Nasal cavity respiratory epithelium epithelial cell of viscerocranial mucosa (primary cell): ENCODE measurements at places on chromosomes 5 and 9. TPM values are rescaled to one million over a fixed set of nuclear protein-coding genes. Genes with fewer than 3 reads are reported as not detected.

The TICAM2 gene
- under 0.01 and 0.50 TPM in 2 replicates for total RNA-seq

The RIC1 gene
- 32.8 and 47.5 TPM in 2 replicates for total RNA-seq

The TRAF1 gene
- total RNA-seq, result 1.0 and 2.3 TPM in 2 replicates

The PCBD2 gene
- 7.3 and 7.5 TPM in 2 replicates for total RNA-seq

The SPEF2 gene
- 1.0 and 2.3 TPM in 2 replicates for total RNA-seq

The JAKMIP2 gene
- not detected in 2 replicates for total RNA-seq

The PCDHB13 gene
- total RNA-seq, result under 0.01 and 0.64 TPM in 2 replicates

The NPR2 gene
- total RNA-seq, result 4.1 and 15.9 TPM in 2 replicates

The PCDHA6 gene
- total RNA-seq, result under 0.01 and 0.85 TPM in 2 replicates

The HTR1A gene
- not detected in 2 replicates for total RNA-seq
